ENCODE measurements at places on chromosomes 3 and 15. TPM values are rescaled to one million over a fixed set of nuclear protein-coding genes. Genes with fewer than 3 reads are reported as not detected.

The CFAP91 gene
- 0.26 TPM for total RNA-seq

The GABRB3 gene
- total RNA-seq, result not detected

The RTP4 gene
- total RNA-seq, result 3.0 TPM

The ISLR2 gene
- total RNA-seq, result not detected

The CISH gene
- 359 TPM for total RNA-seq

The NR2F2 gene
- total RNA-seq, result not detected

The GP5 gene
- 0.26 TPM for total RNA-seq

The CLDN11 gene
- not detected for total RNA-seq

The PRSS50 gene
- not detected for total RNA-seq

The GOLGA8M gene
- total RNA-seq, result 0.54 TPM

The GOLGA6A gene
- total RNA-seq, result not detected

The LMCD1 gene
- 0.52 TPM for total RNA-seq

The GPR171 gene
- 159 TPM for total RNA-seq

The SLC7A14 gene
- not detected for total RNA-seq

The DLG1 gene
- total RNA-seq, result 84.1 TPM

The ACKR4 gene
- 0.26 TPM for total RNA-seq

The VWA5B2 gene
- total RNA-seq, result not detected

The AQP9 gene
- total RNA-seq, result 0.26 TPM

The CHRFAM7A gene
- not detected for total RNA-seq

The SLCO3A1 gene
- 13.4 TPM for total RNA-seq

The LDHAL6B gene
- not detected for total RNA-seq

The SLC12A6 gene
- total RNA-seq, result 19.4 TPM

The A4GNT gene
- not detected for total RNA-seq

The CACNA2D2 gene
- total RNA-seq, result 0.23 TPM

The CCR3 gene
- not detected for total RNA-seq

The SLCO2A1 gene
- not detected for total RNA-seq

The CDCP1 gene
- 3.2 TPM for total RNA-seq

The AMT gene
- 2.6 TPM for total RNA-seq

The HGD gene
- 0.19 TPM for total RNA-seq

The SLC2A2 gene
- not detected for total RNA-seq

The ADAMTS7 gene
- 1.3 TPM for total RNA-seq

The ARHGEF26 gene
- 0.12 TPM for total RNA-seq

The FBXW12 gene
- total RNA-seq, result 0.14 TPM

The CFAP20DC gene
- 0.98 TPM for total RNA-seq

The NPAP1 gene
- total RNA-seq, result not detected

The RBP2 gene
- total RNA-seq, result not detected

The FEZF2 gene
- total RNA-seq, result not detected

The ALDH1A3 gene
- not detected for total RNA-seq

The GABRR3 gene
- total RNA-seq, result 0.05 TPM

The CAMK2N2 gene
- total RNA-seq, result 0.14 TPM

The SLC12A8 gene
- 1.1 TPM for total RNA-seq

The TMEM44 gene
- total RNA-seq, result 2.4 TPM

The BCL6 gene
- 41.7 TPM for total RNA-seq

Data from activated CD4-positive, alpha-beta T cell treated with anti-CD3 and anti-CD28 coated beads, Interleukin-2, amount 10 ng/mL, durations not matched to agents 24 days and 14 days (primary cell).